Fibroblast of gingiva (primary cell): ENCODE measurements at places on chromosomes 4 and X.

DNA sequence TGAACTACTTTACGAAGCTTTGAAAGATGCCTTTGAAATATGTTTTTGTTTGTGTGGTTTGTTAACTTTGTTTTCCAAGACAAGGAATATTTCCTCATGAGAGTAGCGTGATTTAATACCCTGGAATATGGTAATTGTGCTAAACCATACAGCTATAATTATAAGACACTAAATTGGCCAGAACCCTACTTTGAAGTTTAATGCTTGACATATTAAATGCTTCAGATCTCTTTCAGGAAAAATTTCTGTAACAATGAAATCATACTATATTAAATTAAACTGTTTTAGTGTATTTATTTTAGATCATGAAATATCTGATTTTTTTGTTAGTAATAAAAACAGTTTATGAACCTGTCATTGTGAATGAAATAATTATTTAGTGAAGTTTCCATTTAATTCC is 63.5 kb downstream of the DCLK2 start:
- no peak for DNase-seq

DNA sequence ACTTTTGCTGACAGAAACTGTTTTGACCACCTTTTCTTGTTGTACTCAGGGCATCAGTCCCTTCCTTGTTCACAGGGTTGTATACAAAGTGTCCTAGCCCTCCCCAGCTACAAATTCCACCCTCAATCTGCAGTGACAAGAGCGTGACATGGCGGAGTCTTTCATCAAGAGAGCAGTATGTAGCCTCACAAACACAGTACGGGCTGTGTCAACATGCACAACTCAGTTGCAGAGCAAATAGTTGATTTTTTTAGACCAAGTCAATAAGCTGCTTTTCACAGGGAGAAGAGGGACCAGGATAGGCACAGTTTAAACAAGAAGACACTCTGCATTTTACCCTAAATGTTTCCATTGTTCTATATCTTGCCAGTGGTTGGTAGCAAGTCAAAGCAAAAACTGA is 8.6 kb upstream of the HS6ST2 start:
- no peak for DNase-seq

DNA sequence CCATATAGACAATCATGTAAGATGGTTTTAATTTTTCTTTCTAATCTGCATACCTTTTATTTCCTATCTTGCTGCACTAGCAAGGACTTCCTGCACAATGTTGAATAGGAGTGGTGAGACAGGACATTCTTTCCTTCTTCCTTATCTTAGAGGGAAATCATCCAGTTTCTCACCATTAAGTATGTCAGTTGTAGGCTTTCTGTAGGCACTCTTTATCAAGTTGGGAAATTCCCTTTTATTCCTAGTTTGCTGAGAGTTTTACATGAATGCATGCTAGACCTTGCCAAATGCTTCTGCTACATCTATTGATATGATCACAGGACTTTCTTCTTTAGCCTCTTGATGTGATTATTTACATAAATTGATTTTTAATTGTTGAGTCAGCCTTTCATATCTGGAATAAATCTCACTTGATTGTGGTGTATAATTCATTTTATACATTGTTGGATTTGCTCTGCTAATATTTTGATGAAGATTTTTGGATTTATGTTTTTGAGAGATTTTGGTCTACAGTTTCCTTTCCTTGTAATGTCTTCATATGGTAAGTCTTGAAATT is 23.8 kb downstream of the RNF175 start:
- DNase-seq = no peak

DNA sequence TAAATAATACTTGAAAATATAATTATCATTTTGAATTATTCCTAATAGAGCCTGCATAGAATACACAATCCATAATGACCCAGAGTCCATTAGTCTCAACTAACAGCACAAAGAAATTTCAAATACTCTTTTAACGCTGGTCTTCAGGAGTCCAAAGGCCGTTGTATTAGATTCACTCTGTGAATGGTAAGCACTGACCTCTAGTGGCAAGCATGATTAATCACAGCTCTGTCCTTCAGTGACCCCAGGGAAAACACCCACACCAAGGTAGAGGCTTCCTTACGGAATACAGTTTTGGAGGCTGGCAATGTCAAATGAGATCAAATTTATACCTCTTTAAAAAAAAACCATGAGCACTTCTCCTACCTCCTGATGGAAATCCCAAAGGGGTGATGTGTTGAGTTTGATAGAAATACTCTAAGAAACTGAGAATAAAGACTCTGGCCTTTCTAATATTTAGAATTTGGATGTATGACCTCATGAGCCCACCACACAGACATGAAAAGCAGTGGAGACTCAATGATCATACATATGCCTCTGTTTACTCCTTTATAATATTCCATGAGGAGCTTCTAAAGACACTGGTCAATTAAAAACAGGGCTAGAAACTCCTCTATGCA is 147.2 kb upstream of the DKK2 start:
- peak; percentile 57 for DNase-seq

DNA sequence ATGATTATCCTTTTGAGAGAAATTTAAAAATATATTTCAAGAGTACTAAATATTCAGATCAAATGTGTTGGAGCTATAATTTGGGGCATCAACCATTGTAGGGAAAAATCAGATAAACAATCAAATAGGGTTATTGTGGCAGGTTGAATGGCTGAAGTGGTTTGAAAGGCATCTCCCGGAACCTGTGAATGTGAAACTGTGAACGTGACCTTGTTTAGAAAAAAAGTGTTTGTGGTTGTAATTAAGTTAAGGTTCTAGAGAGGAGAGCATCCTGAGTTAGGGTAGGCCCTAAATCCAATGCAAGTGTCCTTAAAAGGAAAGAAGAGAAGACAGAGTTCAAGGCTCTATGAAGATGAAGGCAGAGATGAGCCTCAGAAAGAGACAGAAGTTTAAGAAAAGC is 37.4 kb downstream of the ADGRA3 start:
- no peak for DNase-seq
